Body of pancreas (tissue), 4 donors: ENCODE measurements at places on chromosomes 5 and 9. TPM values are rescaled to one million over a fixed set of nuclear protein-coding genes. Genes with fewer than 3 reads are reported as not detected.

DNA sequence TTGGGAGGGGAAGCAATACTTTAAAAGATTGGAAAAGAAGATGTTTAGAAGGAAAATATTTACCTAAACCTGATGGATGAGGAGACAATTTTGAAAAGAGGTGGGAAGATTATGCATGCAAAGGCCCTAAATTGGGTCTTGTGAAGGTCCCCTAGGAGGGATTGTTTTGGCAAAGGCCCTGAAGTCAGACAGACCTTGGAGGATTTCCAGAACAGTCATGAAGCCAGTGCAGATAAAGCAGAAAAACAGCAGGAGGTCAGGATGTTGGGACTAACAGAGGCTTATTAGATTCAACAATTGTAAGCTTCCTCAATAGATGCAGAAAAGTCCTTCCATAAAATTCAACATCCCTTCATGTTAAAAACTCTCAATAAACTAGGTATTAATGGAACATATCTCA is 361.0 kb upstream of the CDH6 start:
- no peak for DNase-seq
- no peaks in the 10 kb centered on the region for H3K36me3 ChIP-seq
- H3K27me3 ChIP-seq = no peaks in the 10 kb centered on the region
- H3K27ac ChIP-seq = no peak overlapping the region
- H3K4me1 ChIP-seq = no peaks in the 10 kb centered on the region

DNA sequence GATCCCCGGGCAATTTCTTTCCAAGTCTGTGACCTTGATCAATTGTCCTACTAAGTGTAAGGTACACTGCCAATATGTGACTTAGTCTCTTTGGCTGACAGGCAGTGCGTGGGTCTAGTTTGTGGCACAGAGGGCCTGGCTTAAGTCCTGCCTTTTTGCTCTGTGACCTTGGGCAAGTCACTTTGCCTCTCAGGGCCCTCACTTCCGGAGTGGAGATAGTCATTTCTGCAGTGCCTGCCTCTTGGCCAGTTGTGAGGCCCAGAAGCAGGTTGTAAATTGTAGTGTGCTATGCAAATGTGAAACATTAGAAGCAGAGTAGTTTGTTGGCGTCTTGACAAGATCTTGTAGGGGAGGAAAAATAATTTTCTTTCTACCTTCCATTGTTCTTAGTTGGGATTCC is 39.0 kb downstream of the KIF4B start:
- no peak for DNase-seq
- no peaks in the 10 kb centered on the region for H3K27me3 ChIP-seq
- no peak overlapping the region for H3K27ac ChIP-seq

- H3K36me3 ChIP-seq = no peaks in the 10 kb centered on the region
- no peak overlapping the region for H3K27ac ChIP-seq
- H3K4me1 ChIP-seq = no peaks in the 10 kb centered on the region
- H3K4me3 ChIP-seq = no peak overlapping the region
Observed at GRCh38 chr5:37645707-37646106, 194.1 kb downstream of the GDNF start.

CER1 gene
- 2.0 TPM for total RNA-seq
